ENCODE measurements at places on chromosomes 7 and 10.

GRCh38 chr7:144531181-144531580, 127.7 kb upstream of the NOBOX start:
- DNase-seq = no peak

DNA sequence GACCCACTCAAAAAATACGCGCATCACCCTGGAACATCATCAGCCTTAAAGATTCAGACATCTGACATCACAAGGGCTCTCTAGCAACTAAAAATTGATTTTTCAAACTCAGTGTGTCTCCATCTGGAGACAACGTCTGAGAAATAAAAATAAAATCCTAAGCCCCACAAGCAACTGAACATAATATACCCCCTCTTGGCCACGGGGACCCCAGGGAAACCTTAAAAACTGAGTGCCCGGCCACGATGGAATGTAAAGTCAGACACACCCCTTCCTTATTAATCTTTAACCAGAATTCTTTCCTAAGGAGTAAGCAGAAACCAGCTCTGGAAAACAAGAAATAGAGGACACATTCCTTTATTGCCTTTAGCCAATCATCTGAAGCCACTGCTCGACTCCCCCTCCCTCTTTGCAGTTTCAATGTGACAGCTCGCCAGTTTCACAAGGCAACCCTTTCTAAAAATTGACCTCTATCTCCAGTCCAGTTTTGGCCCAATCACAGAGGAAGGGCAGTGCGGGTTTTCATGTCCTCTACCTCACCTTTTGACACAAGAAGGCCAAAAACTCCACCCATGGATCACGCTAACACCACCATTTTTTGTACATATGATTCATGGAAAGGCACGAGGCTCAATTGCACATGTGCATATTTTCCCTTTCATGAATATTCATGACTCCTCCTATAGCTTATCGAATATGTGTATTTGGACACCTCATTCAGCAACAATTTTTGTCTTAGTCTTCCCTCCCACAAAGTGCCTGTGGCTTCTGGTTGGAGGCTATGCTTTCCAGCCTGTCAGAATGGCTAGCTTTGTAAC, 24.2 kb downstream of the IFIT3 start:
- no peak for DNase-seq

DNA sequence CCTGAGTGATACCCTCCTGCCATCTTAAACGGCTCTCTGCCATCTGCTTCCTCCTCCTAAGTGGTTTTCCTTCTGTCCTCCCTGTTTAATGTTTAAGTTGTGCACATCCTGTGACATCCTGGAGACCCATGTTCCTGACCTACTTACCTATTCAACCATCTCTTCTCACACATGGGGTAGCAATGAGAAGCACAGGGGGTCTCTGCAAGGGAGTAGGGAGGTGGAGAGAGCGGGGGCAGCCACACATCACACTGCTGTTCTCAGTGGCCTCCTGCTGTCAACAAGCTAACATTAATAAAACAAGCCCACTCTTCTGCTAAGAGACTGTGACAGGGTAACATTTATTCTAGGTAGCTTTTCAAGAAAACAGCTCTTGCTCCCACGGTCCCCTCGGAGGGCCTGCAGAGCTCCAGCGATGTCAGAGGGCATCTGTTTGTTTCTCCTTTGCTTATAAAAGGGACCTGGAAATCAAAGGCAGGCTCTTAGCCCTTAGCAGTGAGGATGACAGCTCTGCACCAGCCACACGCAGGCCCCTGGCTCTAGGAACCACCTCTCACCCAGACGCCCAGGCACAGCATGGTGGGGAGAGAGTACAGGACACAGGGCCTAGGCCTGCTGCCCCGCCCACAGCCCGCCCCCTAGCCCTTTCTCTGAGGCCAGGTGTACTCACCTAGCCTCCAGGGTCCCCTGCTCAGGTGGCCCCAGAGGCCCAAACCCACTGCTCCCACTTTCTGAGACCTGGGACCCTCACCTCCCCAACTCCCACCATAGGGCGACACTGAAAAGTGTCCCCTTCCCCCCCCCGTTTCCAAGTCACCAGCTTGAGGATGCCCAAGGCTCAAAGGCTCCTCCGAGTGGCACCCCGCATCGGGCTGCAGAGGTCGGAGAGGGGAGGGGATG, 943 bp upstream of the SLC18A2 start:
- no peak for DNase-seq

GRCh38 chr7:88666626-88667025, 92.9 kb upstream of the ZNF804B start:
- DNase-seq = no peak

DNA sequence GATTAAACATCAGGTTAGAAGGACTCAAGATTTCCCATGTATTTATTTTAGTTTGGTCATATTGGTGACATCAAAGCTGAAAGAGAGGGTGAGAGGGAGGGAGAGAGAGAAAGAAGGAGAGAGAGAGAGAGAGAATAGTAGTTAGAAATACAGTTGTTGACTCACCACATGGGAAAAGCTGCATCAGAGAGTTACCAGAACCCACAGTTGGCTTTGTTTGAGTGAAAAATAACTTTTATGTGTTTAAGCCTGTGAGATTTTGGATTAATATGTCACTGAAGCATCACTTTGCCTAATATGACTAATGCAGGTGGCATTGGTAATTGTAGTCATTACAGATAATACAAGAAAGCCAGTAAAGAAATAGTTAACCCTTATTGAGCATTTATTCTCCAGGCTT, 303.9 kb downstream of the REEP3 start:
- no peak for DNase-seq

DNA sequence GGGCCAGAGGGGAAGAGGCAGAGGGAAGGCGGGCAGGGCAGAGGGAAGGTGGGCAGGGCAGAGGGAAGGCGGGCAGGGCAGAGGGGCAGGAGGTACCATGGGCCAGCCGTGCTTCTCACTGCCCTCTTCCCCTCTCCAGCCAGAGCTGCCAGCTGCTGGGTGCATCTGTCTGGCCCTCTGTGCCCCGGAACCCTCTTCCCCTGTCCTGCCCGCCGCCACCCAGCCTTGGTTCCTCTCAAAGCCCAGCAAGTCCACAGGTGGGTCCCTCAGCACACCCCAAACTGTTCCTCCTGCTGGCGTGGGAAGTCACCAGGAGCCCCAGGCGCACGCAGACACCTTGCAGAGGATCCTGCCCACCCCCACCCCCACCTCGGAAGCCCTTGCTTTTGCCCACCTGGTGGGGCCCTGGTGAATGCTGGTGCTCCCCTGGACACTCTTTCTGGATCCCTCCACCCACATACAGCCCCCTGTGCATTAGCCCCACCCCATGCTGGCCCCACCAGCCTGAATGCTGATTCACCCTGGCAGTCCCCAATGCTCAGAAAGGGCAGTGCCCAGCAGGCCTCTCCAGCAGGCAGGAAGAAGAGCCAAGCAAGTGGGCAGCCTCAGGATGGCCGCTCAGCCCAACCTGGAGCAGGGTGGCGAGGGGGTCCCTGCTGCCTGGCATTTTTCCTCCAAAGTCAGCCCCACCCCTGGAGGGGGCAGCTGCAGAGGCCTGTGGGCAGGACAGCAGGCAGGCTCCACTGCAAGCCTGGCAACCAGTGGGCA, 1.9 kb upstream of the PWWP2B start:
- no peak for DNase-seq

GRCh38 chr10:130757821-130758489, 553.6 kb downstream of the TCERG1L start:
- no peak for DNase-seq

- no peak for DNase-seq
Observed at GRCh38 chr10:104304927-104305326, 33.3 kb downstream of the ITPRIP start.

DNA sequence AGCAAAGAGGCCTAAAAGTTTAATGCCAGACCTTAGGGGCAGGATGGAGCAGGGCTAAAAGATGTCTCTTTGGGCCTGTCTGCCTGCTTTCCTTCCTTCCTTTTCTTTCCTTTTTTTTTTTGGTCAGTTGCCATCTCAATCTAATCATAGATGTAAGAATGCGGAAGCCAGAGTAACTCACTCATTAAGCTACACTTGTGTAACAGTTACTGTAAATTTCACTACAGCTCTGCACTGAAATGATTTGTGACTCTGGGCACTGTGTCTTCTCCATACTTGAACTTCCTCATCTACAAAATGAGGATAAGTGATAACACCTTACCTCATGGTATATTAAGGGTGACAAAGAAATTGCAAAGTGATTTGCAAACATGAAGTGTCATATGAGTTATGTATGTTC, 75.5 kb upstream of the AGK start:
- DNase-seq = no peak
